Activated CD4-positive, alpha-beta T cell treated with anti-CD3 and anti-CD28 coated beads for 4 hours (primary cell): ENCODE measurements at places on chromosomes 5 and 9.

DNA sequence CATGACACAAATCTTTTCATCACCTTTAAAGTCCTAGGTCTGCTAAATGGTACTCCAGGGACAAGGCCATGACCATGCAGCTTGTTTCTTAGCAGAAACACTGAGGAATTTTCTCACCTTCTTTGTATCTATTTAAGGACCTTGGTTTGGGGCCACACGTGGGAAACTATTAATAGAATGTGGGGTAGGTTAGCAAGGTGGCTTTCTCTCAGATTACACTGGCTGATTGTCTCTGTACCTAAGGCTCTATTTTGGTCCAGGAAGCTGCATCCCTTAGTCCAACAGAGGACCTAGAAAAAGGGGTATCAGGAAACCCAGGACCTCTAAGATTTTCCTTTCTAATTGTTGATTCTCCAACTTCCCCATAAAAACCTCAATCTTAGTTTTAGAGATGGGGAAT lies 36.3 kb upstream of the FRMD3 start:
- DNase-seq: no peak

DNA sequence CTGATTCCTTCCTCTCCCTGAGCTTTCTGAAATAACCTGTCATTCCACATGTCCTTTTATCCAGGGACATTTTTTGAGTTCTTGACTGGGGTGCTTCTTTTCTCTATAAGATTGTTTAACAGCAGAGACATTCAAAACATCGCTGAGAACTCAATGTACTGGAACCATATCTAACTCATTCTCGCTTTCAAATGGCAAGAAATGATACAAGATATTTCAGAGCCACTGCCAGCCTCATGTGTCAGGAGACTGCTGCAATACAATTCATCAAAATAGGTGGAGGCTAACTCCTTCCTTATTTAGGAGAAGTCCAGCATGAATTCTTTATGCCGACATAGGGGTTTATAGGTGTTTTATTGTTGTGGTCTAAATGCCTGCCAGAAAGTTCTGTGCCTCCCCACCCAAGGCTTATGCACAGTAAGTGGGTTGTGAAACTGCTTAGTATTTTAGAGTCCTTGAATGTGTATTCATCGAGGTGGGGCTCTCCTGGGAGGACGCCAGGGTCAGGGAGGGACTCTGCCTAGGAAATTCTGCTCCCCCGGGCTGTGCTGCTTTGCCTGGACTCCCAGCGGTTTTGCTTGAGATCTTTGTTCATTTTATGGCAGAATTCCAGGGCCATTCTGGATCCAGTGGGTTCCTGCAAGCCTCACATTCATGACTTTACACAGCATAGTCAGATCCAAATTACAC lies 53.9 kb downstream of the ZNF474 start:
- no peak for DNase-seq

- no peak for DNase-seq
Measured at GRCh38 chr5:39314591-39314990, 49.7 kb downstream of the C9 start.

GRCh38 chr9:297104-297972 lies 82.7 kb downstream of the DOCK8 start:
- DNase-seq: no peak

- DNase-seq: peak; percentile 98
Measured at GRCh38 chr5:115544436-115545350, at the start of gene FEM1C. FEM1C (minus strand) TSS chr5:115544775; CDS start chr5:115543493, 1,282 bp downstream.

DNA sequence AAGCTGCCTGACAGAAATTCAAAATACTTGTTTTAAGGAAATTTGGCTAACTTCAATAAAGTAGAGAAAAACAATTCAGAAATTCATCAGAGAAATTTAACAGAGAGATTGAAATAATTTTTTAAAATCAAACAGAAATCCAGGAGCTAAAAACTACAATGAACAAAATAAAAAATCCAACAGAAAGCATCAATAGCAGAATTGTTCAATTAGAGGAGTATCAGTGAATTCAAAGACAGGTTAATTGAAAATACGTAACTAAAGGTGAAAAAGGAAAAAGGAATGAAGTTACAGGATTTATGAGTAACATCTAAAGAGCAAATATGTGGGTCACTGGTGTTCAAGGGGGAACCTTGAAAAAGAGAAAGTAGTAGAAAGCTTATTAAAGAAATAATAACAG lies 36.8 kb downstream of the FANCC start:
- no peak for DNase-seq

- DNase-seq: no peak
Measured at GRCh38 chr5:68734781-68735180, 359.0 kb upstream of the SLC30A5 start.

DNA sequence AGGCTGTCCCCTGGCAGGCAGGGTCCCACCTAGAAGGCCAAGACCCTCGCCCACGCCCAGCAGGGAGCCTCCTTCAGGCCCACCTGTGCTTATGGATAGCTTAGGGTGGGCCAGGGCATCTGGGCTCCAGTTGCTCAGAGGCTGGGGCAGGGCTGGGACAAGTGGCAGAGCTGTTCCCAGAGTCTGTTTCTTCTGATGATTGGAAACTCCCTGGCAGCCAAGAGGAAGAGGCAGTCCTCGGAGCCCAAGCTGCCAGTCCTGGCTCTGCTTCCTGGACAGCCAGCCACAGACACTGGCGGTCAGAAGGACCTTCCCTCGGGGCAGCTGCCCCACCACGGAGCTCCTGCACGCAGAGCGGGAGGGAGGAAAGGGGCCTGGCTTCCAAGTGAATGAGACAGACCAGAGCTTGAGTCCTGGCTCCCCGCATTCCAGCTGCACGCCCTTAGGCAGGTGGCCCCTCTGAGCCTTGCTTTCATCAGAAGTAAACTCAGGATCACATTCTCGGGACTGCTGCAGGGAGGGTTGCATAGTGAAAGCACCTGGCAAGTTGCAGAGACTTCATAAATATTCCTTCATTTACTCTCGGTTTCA lies 37.9 kb upstream of the GABRP start:
- DNase-seq: no peak

DNA sequence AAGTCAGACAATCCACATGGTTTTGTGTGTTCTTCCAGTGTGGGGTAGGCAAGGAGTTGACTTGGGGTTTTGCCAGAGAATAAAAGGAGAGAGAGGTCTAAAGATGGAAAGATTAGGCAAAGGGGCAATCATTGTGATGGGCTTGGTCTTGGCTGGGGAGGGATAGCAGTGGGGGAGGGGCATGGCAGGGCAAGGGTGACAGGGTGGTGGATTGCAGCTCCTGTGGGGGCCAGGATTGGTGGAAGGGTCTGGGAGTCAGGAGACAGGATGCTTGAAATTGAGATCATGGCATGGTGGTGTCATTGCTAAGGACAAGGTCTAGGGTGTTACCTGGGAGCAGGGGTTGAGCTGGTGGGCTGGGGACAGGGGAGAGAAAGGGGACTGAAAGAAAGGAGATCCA lies 57.6 kb downstream of the ZNF618 start:
- DNase-seq: no peak

DNA sequence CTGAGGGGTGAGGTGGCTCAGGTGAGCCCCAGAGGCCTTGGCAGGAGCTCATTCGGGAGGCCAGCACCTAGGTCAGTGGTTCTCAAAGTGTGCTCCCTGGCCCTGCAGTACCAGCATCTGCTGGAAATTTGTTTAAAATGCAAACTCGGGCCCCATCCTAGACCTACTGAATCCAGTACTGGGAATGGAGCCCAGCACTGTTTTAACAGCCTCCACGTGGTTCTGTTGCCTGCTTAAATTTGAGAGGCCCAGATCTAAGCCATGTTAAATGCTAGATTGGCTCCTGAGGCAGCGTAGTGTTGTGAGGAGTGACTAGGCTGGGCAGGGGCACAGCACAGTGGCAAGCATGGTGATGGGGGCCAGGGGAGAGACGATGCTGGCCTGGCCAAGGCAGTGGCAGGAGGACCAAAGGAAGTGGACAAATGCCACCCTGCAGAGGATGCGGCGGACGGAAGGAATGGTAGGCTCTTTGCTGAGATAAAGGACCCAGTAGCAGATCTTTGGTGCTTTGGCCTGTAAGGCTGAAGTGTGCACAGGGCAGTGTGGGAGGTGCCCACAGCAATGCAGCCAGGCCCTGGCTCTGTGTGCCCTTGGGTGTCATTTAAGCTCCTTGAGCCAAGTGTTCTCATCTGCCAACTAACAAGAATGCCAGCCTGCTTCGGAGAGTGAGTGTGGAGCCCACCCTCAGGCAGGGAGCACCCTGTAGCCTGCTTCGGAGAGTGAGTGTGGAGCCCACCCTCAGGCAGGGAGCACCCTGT lies 4.2 kb downstream of the PRR7 start:
- no peak for DNase-seq

DNA sequence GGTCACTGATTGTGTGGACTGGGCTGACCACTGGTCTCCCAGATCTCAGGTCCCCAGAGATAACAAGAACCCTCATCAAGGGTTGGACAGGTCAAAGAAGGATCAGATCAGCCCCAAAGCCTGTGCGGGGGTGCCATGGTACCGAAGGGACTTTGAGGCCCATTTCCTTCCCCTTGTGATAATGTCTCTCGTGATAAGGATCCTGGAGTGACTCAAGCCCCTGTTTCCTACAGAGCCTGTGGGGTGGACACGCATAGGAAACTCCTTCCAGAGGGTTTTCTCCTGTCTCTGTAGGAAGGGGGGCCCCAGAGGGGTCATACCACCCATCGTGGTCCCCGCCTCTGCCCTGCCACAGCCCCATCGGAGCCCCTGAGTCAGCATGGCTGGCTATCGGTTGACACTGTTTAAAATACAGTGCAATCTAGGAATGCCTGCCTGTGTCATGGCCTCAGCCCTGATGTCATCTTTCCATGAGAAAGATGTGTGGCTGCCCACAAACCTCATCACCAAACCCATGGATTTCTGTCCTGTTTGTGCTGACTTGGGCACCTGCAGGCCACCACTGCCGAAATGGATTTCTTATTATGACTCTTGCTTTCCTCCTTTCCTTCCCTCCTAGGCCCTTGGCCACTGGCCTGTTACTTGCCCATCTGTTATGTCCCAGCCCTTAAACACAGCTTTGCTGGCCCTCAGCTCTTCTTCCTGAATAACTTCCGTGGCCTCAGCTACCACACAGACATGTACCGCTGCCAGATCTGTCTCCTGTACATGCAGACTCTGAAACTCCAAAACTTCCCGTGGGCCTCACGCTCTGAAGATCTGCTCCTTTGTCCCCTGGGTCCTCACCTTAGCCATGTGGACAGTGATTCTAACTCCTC lies 2.9 kb upstream of the CSF2 start:
- DNase-seq: peak; percentile 48

DNA sequence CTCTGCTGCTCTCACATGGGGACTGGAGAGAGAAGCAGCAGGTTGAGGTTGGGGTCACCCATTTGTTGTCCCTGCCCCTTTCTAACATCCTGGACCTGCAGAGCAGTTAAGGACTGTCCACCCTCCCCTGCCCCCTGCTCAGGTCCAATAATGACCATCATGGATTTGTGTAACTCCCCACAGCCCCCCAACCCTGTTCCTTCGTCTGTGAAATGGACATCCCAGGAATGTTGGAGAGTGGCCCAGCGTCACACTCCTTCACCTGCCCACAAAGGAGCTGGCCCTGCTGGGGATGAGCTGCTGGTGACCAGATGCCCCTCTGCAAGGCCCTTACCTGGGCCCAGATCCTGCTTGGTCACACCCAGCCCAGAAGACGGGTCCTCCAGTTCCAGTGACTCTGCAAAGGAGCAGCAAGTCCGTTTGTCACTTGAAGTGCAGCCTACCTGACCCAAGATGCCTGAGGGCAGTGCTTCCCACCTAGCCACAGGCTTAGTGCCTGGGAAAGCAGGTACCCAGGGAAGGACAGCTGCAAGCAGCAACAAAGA lies 10.4 kb downstream of the CD74 start:
- DNase-seq: no peak

GRCh38 chr5:132264546-132265335 lies 7.2 kb downstream of the PDLIM4 start:
- no peak for DNase-seq

DNA sequence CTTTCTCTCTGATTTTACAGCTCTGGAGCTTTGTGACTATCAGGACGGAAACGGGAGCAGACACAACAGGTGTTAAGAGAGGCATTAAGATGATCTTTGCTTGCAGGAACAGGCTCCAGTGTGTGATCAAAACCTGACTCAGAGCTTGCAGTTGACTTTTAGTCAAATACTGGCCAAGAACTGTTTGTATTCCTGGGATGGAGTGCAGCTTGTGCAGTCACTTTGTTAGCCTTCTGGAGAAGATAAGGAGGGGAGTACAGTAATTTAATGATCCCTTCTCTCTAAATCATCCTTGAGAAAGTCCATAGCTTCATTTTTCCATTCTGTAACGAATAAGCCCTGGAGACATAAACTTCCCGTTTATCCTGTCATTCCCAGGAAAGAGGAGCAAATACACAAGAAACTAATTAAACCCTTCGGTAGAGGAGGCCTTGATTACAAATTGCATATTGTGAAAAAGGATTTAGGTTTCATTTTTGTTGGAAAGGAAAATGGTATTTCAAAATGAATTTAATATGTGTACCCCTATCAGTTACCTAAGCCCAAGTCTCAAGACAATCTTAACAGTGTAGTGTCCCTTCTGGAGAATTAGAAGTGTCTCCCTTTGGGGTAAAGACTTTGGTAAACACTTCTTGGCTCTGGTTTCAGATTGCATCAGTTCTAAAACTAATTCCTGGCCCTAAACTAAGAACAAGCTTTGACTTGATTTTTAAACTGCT lies 3.1 kb upstream of the STOM start:
- no peak for DNase-seq

DNA sequence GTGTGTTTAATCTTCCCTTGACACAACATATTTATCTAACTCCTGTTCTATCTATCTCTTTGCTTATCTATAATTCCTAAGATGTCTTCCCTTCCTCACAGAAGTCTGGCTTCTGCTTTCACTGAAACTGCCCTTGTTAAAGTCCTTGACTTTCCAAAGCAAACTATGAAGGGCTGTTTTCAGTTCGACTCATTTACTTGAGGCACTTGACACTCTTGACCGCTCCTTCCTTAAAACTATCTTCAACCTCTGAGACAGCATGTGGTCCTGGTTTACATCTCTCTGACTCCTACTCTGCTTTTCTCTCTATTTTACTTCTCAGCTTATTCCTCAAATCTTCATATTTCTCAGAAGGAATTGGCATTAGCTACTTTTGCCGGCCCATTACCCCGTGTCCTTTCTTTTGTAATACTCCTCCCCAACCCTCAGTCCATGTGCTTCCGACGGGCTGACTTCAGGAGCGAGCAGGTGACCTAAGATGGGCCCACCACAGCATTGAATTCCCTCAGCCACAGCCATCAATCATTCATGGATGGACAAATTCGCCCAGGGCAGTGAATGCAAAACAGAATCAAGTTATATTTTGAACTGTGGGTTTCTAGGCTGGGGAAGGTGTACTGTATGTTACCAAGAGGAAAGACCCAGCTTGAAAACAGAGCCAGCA lies 1089.2 kb downstream of the PTPRD start:
- no peak for DNase-seq
